Suprapubic skin (tissue), 4 donors: ENCODE measurements at places on chromosomes 1 and 21. TPM values are rescaled to one million over a fixed set of nuclear protein-coding genes. Genes with fewer than 3 reads are reported as not detected.
A peak's percentile ranks its signal among the peaks of the same experiment; 100 is the strongest.

CFH gene
- total RNA-seq = 24.2 TPM

CYYR1 gene
- 15.9 TPM for total RNA-seq

CHD5 gene
- total RNA-seq = 0.13 TPM

- no peak overlapping the region for H3K27ac ChIP-seq
- no peak overlapping the region for H3K4me3 ChIP-seq
- no peaks in the 10 kb centered on the region for H3K4me1 ChIP-seq
- no peaks in the 10 kb centered on the region for H3K36me3 ChIP-seq
- no peaks in the 10 kb centered on the region for H3K27me3 ChIP-seq
These were observed 21.5 kb downstream of the DESI2 start for GRCh38 chr1:244674446-244674845.

GRCh38 chr1:238658763-238659162, 727.6 kb upstream of the CHRM3 start:
- H3K4me1 ChIP-seq = no peaks in the 10 kb centered on the region
- H3K27ac ChIP-seq = no peak overlapping the region
- no peak overlapping the region for H3K4me3 ChIP-seq
- H3K36me3 ChIP-seq = no peaks in the 10 kb centered on the region
- no peaks in the 10 kb centered on the region for H3K27me3 ChIP-seq
- no peak for DNase-seq

GRCh38 chr1:183721041-183721440, 67.9 kb upstream of the APOBEC4 start:
- no peaks in the 10 kb centered on the region for H3K36me3 ChIP-seq
- no peaks in the 10 kb centered on the region for H3K27me3 ChIP-seq
- peaks cover 2% of the 10 kb centered on the region for H3K4me1 ChIP-seq
- no peak overlapping the region for H3K27ac ChIP-seq
- no peak overlapping the region for H3K4me3 ChIP-seq

GRCh38 chr1:149885339-149886120, 13.8 kb upstream of the BOLA1 start:
- peak; percentile 96 for DNase-seq
- H3K4me3 ChIP-seq = peak overlapping the region; percentile 85
- peak overlapping the region; percentile 100 for H3K27ac ChIP-seq
- H3K27me3 ChIP-seq = no peaks in the 10 kb centered on the region
- H3K4me1 ChIP-seq = peaks cover 34% of the 10 kb centered on the region
- H3K36me3 ChIP-seq = no peaks in the 10 kb centered on the region

- peak; percentile 91 for DNase-seq
- H3K27ac ChIP-seq = peak overlapping the region; percentile 100
- H3K27me3 ChIP-seq = no peaks in the 10 kb centered on the region
- peak overlapping the region; percentile 97 for H3K4me3 ChIP-seq
- peaks cover 7% of the 10 kb centered on the region for H3K36me3 ChIP-seq
These were observed 549 bp downstream of the THBS3 start for GRCh38 chr1:155206891-155207805.

GRCh38 chr1:155966750-155967149, 11.6 kb downstream of the ARHGEF2 start:
- peak overlapping the region; percentile 1 for H3K27ac ChIP-seq
- DNase-seq = no peak
- no peaks in the 10 kb centered on the region for H3K27me3 ChIP-seq
- peaks cover 73% of the 10 kb centered on the region for H3K36me3 ChIP-seq

DNA sequence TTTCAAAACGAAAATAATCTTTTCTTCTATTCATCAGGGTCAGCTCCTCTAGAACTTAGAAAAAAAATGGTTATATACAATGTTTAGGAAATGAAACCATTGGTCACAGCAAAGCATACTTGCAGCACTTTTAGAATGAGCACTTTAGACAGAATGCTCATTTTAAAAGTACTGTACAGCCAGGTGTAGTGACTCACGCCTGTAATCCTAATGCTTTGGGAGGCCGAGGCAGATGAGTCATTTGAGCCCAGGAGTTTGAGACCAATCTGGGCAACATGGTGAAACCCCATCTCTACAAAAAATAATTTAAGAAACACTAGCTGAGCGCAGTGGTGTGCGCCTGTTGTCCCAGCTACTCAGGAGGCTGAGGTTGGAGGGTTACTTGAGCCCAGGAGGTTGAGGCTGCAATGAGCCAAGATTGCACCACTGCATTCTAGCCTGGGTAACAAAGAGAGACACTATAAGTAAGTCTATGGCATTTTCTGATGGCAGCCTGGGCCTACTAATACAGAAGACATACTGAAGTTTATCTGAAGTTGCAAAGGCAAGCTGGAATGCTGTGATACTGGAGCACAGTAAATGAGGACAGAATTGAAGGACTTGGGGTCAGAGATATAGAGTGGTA, 48.9 kb upstream of the ZNF326 start:
- no peaks in the 10 kb centered on the region for H3K36me3 ChIP-seq
- no peaks in the 10 kb centered on the region for H3K27me3 ChIP-seq
- no peaks in the 10 kb centered on the region for H3K4me1 ChIP-seq
- no peak overlapping the region for H3K27ac ChIP-seq
- no peak overlapping the region for H3K4me3 ChIP-seq
